ENCODE measurements at places on chromosomes 16 and 17. TPM values are rescaled to one million over a fixed set of nuclear protein-coding genes. Genes with fewer than 3 reads are reported as not detected.
A peak's percentile ranks its signal among the peaks of the same experiment; 100 is the strongest.

Gene NHERF2
- 160 TPM for total RNA-seq

Gene HCRT
- not detected for total RNA-seq

Gene PABPN1L
- total RNA-seq = not detected

Gene LHX1
- total RNA-seq = not detected

Gene PRSS36
- total RNA-seq = 0.51 TPM

Gene MYH13
- total RNA-seq = not detected

GRCh38 chr17:14297161-14297851 lies 3.6 kb upstream of the HS3ST3B1 start:
- H3K27ac ChIP-seq = no peak overlapping the region
- DNase-seq = peak; percentile 34
- peaks cover 85% of the 10 kb centered on the region for H3K27me3 ChIP-seq
- H3K4me3 ChIP-seq = peak overlapping the region; percentile 64

GRCh38 chr17:8143581-8144400 lies 8.4 kb downstream of the PER1 start:
- no peak for DNase-seq
- no peaks in the 10 kb centered on the region for H3K4me1 ChIP-seq
- H3K27ac ChIP-seq = no peak overlapping the region
- no peaks in the 10 kb centered on the region for H3K27me3 ChIP-seq
- H3K4me3 ChIP-seq = no peak overlapping the region

DNA sequence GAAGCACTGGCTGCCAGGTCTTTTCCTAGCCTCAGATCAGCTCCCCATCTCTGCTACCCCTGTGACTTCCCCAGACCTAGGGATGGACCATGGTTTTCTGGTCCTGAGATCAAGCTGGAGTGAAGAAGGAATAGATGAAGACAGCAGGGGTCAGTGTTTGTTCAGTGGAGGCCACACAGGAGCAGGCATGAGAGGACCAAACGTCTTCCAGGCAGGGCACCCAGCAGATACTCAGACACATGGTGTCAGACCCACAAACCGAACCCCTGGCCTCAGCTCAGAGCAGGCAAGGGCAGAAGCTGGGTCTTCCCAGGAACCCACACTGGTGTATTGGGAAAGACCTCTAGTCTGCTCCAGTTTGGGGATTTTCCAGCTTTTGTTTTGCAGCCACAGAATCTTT lies 189.7 kb downstream of the IRX5 start:
- no peaks in the 10 kb centered on the region for H3K36me3 ChIP-seq
- H3K27me3 ChIP-seq = no peaks in the 10 kb centered on the region
- H3K4me3 ChIP-seq = no peak overlapping the region
- H3K4me1 ChIP-seq = no peaks in the 10 kb centered on the region
- H3K27ac ChIP-seq = no peak overlapping the region
- DNase-seq = no peak

DNA sequence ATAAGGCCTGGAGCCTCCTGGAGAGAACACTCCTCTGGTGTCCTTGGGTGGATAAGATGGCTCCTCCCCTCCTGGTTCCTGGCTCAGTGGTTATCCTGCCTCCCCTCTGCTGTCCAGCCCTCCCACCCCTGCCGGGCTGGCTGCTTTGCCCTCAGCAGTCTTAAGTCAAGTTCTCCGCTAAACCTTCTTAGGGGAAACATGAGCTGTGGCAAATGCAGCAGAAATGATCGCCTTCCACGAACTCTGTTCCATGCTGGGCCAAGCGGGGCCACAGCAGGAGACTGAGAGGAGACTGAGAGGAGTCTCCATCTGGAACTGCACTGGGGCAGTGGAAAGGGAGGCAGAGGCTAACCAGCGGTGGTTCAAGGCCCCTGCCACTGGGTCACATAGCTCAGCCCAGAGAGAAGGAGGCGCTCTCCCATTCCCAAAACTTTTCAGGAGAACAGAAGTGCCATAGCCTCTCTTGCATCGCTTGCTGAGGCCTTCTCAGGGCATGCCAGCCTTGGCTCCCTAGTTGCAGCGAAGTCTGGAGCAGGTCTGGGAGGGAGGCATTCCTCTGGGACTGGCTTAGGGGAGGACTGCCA lies 26.9 kb downstream of the TNS4 start:
- H3K36me3 ChIP-seq = peaks cover 9% of the 10 kb centered on the region
- peak; percentile 26 for DNase-seq
- H3K27me3 ChIP-seq = no peaks in the 10 kb centered on the region
- no peak overlapping the region for H3K4me3 ChIP-seq

DNA sequence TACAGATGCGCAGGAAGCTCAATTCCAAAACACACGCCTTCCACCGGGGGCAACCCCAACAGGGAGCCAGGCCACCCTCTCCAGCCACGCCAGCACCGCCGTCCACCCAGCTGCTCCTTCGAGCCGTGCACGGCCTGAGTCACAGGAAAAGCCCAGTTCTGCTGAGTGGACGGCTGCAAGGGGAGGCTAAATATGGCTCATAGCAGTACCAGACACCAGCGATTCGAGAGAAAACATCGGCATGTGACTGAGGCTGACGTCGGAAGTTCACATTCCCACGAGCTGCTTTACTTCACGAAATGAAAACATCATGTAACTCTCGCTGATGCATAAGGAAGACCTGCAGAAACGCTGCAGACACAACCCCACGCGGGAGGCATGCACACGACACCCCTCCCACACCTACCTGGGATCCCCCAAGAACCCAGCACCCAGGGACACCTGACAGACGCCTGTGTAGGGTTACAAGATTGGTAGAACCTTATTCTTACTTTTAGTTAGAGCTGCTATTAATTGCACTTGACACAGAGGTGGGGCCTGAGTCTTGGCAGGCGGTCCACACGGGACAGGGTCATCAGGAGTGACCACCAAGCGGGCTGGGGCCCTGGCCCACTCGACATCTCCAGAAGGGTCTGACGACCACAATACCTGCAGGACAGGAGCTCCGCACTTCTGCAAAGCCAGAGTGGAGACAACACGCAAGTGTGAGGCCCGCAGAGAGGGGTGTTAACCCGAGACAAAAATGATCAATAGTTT lies 116.8 kb downstream of the ANKRD11 start:
- H3K36me3 ChIP-seq = no peaks in the 10 kb centered on the region
- H3K4me3 ChIP-seq = no peak overlapping the region
- H3K27ac ChIP-seq = no peak overlapping the region

GRCh38 chr16:3012828-3013420 lies at the start of gene CLDN9:
Gene CLDN9 (plus strand): TSS chr16:3012923. CDS start chr16:3013363, 440 bp downstream.
- no peak within 1 kb of the TSS for H3K4me3 ChIP-seq
- no peaks in the 10 kb centered on the region for H3K36me3 ChIP-seq
- peaks cover 37% of the 10 kb centered on the region for H3K4me1 ChIP-seq

- no peak overlapping the region for H3K4me3 ChIP-seq
- H3K27me3 ChIP-seq = no peaks in the 10 kb centered on the region
- no peak overlapping the region for H3K27ac ChIP-seq
These were observed 37.0 kb upstream of the PEMT start for GRCh38 chr17:17628388-17629008.

GRCh38 chr16:68031951-68032350 lies 8.9 kb downstream of the DUS2 start:
- peak; percentile 36 for DNase-seq
- no peaks in the 10 kb centered on the region for H3K27me3 ChIP-seq
- no peaks in the 10 kb centered on the region for H3K4me1 ChIP-seq
- H3K4me3 ChIP-seq = no peak overlapping the region
- no peaks in the 10 kb centered on the region for H3K36me3 ChIP-seq
- no peak overlapping the region for H3K27ac ChIP-seq

- H3K36me3 ChIP-seq = peaks cover 35% of the 10 kb centered on the region
- no peaks in the 10 kb centered on the region for H3K4me1 ChIP-seq
- DNase-seq = peak; percentile 27
- no peak overlapping the region for H3K27ac ChIP-seq
These were observed 14.8 kb downstream of the PSMD3 start for GRCh38 chr17:39995438-39995837.

DNA sequence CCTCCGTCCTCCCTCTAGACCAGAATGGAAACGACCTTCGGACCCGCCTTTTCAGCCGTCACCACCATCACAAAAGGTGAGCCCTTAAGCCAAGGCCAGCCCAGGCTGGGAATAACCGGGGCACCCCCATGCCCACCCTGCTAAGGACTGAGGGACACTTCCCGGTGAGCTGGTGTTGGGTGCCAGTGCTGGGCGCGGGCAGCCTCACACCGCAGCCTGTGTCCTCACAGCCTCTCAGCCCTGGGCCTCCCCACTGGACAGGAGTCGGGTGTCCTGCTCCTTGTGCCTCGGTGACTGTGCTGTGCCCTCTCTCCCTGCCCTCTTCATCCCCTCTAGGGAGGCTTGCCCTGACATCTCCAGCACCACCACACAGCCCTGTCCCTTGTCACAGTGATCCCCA lies 10.3 kb downstream of the TRAF7 start:
- H3K27ac ChIP-seq = no peak overlapping the region
- H3K27me3 ChIP-seq = no peaks in the 10 kb centered on the region
- no peak for DNase-seq
